Right ventricle myocardium inferior (tissue), 1 donor: ENCODE measurements at places on chromosomes 5 and 9. TPM values are rescaled to one million over a fixed set of nuclear protein-coding genes. Genes with fewer than 3 reads are reported as not detected.

- DNase-seq = no peak
Observed at GRCh38 chr9:111805262-111805661, 10.5 kb upstream of the SHOC1 start.

Gene FOXD4L6
- total RNA-seq = not detected

DNA sequence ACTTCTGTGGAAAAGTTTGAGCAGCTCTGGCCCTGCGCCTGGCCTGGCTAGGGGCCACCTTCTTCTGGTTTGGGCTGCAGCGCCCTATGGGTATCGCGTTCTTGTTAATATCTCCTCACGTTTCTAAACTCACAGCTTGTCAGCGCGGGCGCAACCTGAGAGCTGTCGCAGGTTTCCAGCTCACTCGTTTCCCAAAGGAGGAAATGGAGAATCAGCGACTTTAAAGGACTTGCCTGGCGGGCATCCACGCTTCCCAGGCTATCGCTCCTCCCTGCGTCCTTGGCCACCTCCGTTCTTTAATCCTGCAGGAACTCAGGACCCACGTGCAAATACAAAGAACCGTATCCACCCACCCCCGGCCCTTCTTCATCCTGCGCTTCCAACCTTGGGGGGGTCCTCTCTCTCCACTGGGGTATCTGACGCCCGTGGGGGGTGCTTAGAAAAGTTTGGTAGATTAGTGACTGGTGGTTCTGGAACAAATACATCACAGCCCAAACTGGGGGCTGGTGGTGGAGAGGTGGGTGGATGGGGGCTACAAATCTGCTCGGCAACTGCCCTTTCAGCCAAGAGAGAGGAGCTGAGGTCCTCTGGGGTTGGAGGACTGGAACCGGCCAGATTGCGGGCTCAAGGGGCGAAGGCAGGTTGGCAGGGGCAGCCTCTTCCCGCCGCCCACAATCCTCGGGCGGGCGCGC lies 578 bp upstream of the PSAT1 start:
- DNase-seq = peak; percentile 71

- DNase-seq = no peak
Observed at GRCh38 chr5:35857606-35858205, 1.0 kb downstream of the IL7R start.

DNA sequence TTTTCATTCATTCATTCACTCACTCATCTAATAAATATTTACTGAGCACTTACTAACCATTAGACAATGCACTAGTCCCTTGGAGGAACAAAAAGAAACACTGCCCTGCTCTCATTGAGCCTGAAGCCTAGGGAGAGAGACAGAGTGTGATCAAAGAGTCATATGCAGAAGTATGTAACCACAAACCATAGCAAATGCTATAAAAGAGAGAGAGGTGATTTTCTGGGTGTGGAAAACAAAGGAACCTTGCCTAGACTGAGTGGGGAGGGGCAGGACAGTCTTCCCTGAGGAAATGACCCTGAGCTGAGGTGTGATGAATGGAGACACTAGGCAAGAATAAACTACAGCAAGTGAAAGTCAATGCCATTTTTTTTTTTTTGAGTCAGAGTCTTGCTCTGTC lies 10.8 kb upstream of the ADRA1B start:
- no peak for DNase-seq

DNA sequence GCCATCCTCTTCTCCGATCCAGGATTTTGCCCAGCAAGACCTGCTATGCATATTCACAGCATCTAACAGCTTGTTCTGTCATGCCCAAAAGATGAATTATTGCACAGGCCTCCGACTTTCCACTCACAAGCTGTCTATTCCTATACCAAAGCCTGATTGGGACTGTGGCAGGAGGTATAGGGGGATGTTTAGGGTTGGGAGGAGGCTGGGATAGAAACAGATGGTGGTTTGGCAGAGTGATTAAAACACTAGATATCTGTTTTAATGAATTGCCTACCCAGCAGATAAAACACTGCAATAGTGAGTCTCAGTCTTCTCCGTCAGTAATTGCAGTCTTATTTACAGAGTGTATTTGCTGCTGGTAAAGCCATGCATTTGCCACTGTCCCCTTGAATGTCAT lies 215.3 kb downstream of the TLR4 start:
- DNase-seq = no peak

Gene FAXDC2
- total RNA-seq = 27.6 TPM

DNA sequence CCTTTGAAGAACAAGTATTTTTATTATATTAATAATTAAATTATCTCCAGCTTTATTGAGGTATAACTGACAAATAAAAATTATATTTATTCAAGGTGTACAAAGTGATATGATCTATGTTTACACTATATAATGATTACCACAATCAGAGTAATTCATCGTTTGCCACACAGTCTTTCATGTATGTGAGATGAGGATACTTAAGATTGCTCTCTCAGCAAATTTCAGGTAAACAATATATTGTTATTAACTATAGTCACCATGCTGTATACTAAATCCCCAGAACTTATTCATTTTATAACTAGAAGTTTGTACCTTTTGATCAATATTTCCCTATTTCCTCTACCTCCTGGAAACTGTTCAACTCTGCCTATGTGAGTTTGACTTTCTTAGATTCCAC lies 16.7 kb upstream of the CCNO start:
- no peak for DNase-seq

DNA sequence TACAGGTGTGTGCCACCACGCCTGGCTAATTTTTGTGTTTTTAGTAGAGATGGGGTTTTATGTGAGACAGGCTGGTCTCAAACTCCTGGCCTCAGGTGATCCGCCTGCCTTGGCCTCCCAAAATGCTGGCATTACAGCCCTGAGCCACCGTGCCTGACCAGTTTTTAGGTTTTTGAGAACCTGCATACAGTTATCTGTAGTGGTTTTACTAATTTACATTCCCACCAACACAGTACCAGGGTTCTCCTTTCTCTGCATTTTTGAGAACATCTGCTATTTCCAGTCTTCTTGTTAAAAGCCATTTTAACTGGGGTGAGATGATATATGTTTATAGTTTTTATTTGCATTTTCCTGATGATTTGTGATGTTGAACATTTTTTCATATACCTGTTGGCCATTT lies 12.8 kb downstream of the DMXL1 start:
- DNase-seq = no peak

GRCh38 chr5:173399851-173400250 lies 71.6 kb upstream of the STC2 start:
- DNase-seq = no peak

Gene MCIDAS
- total RNA-seq = not detected

DNA sequence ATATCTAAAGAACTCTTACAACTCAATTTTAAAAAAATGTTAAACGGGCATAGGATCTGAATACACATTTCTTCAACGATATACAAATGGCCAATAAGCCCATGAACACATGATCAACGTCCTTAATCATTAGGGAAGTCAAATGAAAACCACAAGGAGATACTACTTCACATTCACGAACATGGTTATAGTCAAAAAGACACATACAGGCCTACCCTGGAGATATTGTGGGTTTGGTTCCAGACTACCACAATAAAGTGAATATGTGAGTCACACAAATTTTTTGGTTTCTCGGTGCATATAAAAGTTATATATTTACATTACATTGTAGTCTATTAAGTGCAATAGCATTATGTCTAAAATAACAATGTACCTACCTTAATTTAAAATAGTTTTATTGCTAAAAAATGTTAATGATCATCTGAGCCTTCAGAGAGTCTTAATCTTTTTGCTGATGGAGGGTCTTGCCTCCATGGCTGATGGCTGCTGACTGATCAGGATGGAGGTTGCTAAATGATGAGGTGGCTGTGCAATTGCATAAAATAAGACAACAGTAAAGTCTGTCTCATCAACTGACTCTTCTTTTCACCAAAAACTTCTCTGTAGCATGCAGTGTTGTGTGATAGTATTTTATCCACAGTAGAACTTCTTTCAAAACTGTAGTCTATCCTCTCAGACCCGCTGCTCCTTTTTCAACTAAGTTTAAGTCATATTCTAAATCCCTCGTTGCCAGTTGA lies 15.1 kb downstream of the AK3 start:
- no peak for DNase-seq

DNA sequence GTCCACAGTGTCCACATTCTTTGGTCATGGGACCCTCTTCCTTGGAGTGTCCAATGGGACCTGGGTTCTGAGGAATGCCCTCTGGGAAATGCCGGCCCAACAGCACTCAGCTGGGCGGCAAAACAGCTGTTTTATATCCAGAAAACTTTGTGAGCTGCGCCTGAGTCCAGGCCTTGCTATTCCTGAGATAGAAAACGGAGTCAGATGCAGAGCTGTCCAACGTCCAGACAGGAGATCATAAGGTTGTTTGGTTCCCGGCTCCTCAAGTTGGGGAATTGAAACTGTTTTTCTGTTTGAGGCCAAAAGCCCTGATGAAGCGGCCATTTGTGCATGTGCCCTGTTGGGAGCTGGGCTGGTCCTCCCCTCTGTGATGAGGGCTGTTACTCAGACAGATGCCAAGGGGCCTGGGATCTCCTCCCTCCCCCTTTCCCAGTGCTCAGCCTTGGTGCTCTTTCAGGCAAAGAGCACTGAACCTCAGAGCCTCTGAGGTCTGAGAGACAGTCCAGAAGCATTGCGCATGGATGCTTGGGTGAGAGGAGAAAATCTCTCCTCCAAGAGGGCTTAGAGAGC lies 66.6 kb upstream of the GARNL3 start:
- peak; percentile 63 for DNase-seq

- DNase-seq = peak; percentile 28
Observed at GRCh38 chr9:93207860-93208734, 24.2 kb downstream of the WNK2 start.

DNA sequence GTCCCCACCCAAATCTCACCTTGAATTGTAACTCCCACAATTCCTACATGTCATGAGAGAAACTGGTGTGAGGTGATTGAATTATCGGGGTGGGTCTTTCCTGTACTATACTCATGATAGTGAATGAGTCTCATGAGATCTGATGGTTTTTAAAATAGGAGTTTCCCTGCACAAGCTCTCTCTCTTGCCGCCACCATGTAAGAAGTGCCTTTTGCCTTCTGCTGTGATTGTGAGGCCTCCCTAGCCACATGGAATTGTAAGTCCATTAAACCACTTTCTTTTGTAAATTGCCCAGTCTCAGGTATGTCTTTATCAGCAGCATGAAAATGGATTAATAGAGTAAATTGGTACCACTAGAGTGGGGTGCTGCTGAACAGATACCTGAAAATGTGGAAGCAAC lies 140.9 kb downstream of the ARHGEF28 start:
- DNase-seq = no peak

Gene SNX18
- total RNA-seq = 25.2 TPM

Gene LPCAT1
- 13.4 TPM for total RNA-seq

GRCh38 chr9:135926402-135927194 lies 19.3 kb upstream of the CAMSAP1 start:
- no peak for DNase-seq

Gene SH3GL2
- 0.51 TPM for total RNA-seq

DNA sequence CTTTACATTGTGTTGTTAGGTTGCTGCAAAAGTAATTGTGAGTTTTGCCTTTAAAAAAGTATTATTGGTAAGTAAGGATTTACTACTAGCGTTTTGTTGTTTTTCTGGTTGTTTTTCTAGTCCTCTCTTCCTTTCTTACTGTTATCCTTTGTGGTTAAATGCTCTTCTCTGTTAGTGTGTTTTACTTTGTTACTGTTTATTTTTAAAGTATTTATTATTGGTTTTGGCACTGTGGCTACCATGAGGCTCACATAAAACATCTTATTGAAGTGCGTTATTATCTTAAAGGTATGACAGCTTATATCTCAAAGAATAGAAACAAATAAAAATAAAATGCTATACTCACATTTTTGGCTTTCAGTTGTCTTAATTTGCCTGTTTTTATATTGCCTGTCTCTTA lies 17.6 kb downstream of the DMXL1 start:
- no peak for DNase-seq

- no peak for DNase-seq
Observed at GRCh38 chr5:95241635-95242034, 43.3 kb downstream of the MCTP1 start.

Gene SLC46A2
- total RNA-seq = not detected

Gene SGCD
- 75.2 TPM for total RNA-seq

Gene ANXA1
- total RNA-seq = 75.7 TPM
